CMK (cell line): ENCODE measurements at places on chromosomes 3 and 15.

- DNase-seq, result no peak
Measured at GRCh38 chr15:98676586-98677270, 28.4 kb downstream of the IGF1R start.

- DNase-seq, result no peak
Measured at GRCh38 chr15:100163961-100164360, 177.8 kb downstream of the ADAMTS17 start.

- DNase-seq, result no peak
Measured at GRCh38 chr3:25604107-25604805, 60.5 kb downstream of the TOP2B start.

GRCh38 chr3:49966233-49966942 lies 26.4 kb downstream of the RBM6 start:
- DNase-seq, result no peak
